Kidney glomerular epithelial cell (primary cell): ENCODE measurements at places on chromosomes 2 and 18.

DNA sequence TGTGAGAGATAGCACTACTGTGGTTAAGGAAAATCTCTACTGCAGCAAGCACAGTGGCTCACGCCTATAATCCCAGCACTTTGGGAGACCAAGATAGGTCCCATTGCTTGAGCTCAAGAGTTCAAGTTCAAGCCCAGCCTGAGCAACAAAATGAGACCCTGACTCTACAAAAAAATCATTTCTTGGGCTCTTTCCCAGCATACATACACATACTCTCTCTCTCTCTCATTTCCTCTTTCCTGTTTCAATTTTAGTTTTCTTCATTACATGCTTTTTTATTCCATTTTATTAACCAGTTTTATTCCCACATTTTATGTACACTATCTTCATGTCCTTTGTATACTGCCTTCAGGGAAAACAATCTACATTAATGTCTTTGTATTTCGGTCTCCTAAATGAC is 14.6 kb downstream of the WDR33 start:
- DNase-seq, result no peak

DNA sequence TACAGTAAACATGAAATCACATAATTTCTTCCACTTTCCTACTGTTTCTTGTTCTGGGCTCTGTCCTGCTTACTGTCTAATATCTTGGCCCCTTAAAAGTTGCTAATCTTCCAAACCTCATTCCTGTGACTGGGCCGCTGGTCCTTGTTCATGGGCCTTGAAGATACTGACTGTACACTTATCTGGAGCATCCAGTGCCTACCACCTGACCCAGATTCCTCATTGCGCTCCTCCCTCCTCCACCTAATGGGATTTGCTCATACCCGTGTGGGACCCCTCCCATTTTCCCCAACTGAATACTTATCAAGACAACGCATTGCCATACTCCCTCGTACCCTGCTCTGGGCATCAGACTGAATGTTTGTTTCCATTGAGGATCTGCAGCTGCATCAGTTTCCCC is 6.1 kb upstream of the IL37 start:
- DNase-seq, result no peak

- DNase-seq, result no peak
Measured at GRCh38 chr18:24370120-24370519, 27.5 kb downstream of the OSBPL1A start.

DNA sequence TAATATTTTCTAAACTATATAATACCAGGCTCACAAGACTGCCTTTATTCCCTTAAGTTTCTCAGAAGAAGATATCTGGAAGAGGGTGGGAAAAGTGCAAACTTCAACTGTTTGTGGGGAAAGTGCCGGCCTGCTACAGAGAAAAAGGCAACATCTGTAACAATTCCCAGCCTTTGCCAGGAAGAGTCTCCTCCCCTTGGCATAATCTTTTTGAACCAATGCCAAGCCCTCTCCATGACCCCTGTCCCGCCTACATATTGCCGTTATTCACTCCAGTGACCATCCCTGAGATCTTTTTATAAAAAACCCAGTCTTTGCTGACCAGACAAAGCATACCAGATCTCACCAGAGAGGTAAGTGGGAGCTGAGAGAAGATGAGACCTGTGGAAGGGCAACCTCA is at the start of gene REG3G:
TSS of gene REG3G (plus strand) at position 282 of the 400 bp plus-strand sequence. CDS start 392 bp downstream, outside the sequence.
- DNase-seq, result no peak

- DNase-seq, result no peak
Measured at GRCh38 chr2:235860871-235861270, 307.3 kb downstream of the GBX2 start.

- DNase-seq, result peak; percentile 56
Measured at GRCh38 chr2:235170536-235171521, 219.0 kb downstream of the SH3BP4 start.

- peak; percentile 42 for DNase-seq
Measured at GRCh38 chr2:235366807-235367206, 127.0 kb upstream of the AGAP1 start.

GRCh38 chr2:150282771-150283371 is 204.6 kb downstream of the RND3 start:
- DNase-seq, result no peak

DNA sequence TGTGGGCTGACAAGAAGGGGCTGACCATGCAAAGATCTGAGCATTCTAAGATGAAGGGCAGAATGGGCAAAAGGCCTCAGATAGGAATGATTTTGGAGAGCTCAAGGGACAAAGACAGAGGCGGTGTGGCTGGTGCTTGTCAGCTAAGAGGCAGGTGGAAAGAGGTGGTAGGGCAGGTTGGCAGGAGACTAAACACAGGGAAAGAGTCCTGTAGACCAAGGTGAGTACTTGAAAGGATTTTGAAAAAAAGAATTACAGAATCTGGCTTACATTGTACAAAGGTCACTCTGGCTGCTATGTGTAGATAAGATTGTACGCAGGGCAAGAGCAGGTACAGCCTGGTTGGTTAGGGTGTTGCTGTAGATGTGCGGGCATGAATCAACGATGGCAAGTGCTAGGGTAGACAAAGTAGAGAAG is 50.6 kb downstream of the STK39 start:
- DNase-seq, result no peak

DNA sequence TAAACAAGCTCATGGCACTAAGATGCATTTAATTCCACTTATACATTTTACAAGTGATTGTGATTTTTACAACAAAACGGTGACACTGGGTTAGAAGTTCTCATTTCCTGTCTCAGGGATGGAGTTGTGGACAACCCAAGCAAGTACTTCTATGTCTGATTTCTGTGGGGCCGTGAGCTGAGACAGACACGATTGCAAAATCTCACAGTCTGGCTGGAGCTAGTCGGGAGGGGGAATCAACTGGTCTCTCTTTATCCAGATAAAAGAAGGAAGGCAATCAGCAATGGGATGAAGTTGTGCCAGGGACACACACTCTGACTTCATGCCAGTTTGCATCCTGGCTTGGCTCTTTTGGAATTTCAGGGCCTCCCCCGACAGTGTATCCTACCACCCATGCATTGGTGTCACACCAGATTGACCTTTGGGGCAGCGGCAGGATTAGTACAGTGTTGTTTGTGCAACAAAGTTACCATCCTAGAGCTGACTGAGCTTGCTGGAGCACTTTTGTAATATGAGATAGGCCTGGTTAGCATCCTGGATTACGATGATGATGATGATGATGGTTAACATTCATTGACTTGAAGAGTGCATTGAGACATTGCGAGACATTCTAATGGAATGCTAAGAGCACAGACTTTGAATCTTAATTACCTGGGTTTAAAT is 98.8 kb downstream of the CTAGE1 start:
- DNase-seq, result no peak

GRCh38 chr2:9318461-9319337 is 104.6 kb downstream of the ITGB1BP1 start:
- DNase-seq, result no peak

DNA sequence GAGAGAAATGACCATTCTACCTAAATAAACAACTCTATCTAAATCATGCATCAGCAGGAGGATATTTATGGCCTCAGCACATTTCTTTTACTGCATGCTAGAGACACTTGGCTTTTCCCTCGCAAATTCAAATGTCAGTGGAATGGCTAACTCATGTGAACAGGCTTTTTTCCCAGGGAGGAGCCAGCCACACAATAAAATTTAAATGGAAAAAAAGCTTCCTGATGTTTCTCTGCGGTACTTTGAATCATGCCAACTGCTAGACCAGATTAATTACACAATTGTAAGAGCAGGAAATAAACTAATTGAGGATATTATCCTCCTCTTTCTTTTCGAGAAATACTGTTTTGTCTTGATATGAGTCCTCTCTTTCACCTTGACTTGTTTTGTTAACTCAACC is 676.3 kb downstream of the IRS1 start:
- no peak for DNase-seq
